ENCODE measurements at places on chromosomes 7 and 10. TPM values are rescaled to one million over a fixed set of nuclear protein-coding genes. Genes with fewer than 3 reads are reported as not detected.
A peak's percentile ranks its signal among the peaks of the same experiment; 100 is the strongest.

FFAR4 gene
- 0.42 TPM for total RNA-seq

GRCh38 chr7:140230861-140231770 is 54.3 kb upstream of the KDM7A start:
- peaks cover 8% of the 10 kb centered on the region for H3K4me1 ChIP-seq
- H3K36me3 ChIP-seq: no peaks in the 10 kb centered on the region
- H3K4me3 ChIP-seq: peak overlapping the region; percentile 73
- no peak for DNase-seq

- no peaks in the 10 kb centered on the region for H3K4me1 ChIP-seq
- DNase-seq: no peak
- H3K36me3 ChIP-seq: no peaks in the 10 kb centered on the region
- H3K27ac ChIP-seq: no peak overlapping the region
- H3K4me3 ChIP-seq: no peak overlapping the region
Measured at GRCh38 chr10:62237966-62238365, 30.7 kb downstream of the RTKN2 start.

GRCh38 chr10:127694580-127695193 is 42.3 kb upstream of the FOXI2 start:
- no peaks in the 10 kb centered on the region for H3K27me3 ChIP-seq
- DNase-seq: no peak
- H3K4me1 ChIP-seq: no peaks in the 10 kb centered on the region
- H3K4me3 ChIP-seq: no peak overlapping the region

GRCh38 chr7:46210467-46210866 is 289.4 kb upstream of the IGFBP3 start:
- H3K36me3 ChIP-seq: no peaks in the 10 kb centered on the region
- peak; percentile 60 for DNase-seq
- H3K27ac ChIP-seq: no peak overlapping the region
- H3K4me1 ChIP-seq: peaks cover 4% of the 10 kb centered on the region

- DNase-seq: no peak
- no peaks in the 10 kb centered on the region for H3K27me3 ChIP-seq
- H3K4me1 ChIP-seq: peaks cover 4% of the 10 kb centered on the region
- no peak overlapping the region for H3K27ac ChIP-seq
- no peaks in the 10 kb centered on the region for H3K36me3 ChIP-seq
Measured at GRCh38 chr7:13181216-13181615, 493.8 kb downstream of the ARL4A start.

SYNPO2L gene
- not detected for total RNA-seq

ZNF438 gene
- total RNA-seq: 11.0 TPM

Data from esophagus muscularis mucosa (tissue), 4 donors.